ENCODE measurements at places on chromosomes 5 and 9.
A peak's percentile ranks its signal among the peaks of the same experiment; 100 is the strongest.

DNA sequence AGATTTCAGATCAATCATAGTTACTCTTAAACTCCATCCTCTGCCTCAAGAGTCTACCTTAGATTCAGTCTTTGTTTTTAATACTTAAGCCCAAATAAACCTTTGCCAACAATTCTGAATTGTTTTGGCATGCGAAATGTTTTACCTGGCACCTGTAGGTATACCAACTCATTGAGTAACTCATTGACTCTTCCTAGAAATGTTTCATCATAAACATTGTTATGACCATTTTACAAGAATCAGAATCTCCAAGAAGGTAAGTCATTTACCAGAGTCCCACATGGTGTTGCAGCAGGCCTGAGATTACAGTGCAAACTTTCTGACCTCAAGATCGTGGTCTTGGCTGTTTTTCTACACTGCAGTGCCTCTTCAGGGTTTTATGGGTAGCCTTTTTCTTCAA is 750.4 kb downstream of the BRINP1 start:
- DNase-seq, result no peak

DNA sequence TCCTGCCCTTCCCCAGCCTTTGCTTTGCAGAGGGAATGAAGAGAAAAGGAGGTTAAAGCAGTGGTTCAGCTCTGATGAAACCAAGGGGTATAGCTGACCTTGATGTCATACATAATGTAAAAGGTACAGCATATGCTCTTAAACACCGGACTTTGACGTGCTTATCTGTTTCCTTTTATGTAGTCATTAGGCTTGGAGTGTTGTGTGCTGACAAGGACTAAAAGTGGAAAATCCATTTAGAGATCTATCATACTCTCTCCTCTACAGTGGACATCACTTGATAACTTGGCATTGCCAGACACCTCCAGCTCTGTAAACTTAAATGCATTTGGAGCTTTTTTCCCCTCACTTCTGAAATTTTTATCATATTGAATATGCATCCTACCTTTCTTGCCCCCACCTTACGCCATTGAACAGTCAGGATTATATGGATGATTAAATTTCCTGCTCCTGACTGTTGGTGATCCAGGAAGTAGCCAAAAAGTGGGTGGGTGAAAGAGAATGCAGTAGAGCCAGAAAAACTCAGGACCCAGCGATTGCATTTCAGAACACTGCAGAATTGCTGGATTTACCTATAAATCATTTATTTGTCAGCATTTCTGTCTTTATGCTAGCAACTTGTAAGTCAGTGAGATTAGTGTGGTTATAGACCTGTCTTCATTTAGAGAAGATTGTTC is 4.1 kb downstream of the TNFAIP8 start:
- no peak for DNase-seq

- no peak for DNase-seq
Measured at GRCh38 chr9:109251080-109251775, 69.6 kb downstream of the EPB41L4B start.

- DNase-seq, result no peak
Measured at GRCh38 chr5:15791859-15792258, 291.9 kb downstream of the FBXL7 start.

GRCh38 chr5:100780376-100780870 is 122.7 kb downstream of the ST8SIA4 start:
- DNase-seq, result peak; percentile 45

DNA sequence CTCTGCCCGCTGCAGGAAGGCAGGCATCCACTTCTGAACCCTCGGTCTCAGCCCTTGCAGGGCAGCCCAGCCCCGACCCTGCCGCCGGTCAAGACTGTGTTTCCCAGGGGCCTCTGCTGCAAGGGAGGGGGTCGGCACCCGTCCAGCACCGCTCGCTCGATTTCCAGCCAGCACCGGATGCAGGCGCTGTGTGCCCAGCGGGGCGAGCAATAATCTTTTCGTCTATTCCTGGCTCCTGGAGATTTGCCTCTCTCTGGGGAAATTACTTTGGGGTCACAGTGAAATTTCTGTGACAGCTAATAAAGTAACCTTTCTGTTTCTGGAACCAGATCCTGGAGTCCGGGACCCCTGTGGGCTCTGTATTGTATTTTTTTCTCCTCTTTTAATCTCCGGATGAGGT is 155.3 kb downstream of the COL23A1 start:
- DNase-seq, result no peak

DNA sequence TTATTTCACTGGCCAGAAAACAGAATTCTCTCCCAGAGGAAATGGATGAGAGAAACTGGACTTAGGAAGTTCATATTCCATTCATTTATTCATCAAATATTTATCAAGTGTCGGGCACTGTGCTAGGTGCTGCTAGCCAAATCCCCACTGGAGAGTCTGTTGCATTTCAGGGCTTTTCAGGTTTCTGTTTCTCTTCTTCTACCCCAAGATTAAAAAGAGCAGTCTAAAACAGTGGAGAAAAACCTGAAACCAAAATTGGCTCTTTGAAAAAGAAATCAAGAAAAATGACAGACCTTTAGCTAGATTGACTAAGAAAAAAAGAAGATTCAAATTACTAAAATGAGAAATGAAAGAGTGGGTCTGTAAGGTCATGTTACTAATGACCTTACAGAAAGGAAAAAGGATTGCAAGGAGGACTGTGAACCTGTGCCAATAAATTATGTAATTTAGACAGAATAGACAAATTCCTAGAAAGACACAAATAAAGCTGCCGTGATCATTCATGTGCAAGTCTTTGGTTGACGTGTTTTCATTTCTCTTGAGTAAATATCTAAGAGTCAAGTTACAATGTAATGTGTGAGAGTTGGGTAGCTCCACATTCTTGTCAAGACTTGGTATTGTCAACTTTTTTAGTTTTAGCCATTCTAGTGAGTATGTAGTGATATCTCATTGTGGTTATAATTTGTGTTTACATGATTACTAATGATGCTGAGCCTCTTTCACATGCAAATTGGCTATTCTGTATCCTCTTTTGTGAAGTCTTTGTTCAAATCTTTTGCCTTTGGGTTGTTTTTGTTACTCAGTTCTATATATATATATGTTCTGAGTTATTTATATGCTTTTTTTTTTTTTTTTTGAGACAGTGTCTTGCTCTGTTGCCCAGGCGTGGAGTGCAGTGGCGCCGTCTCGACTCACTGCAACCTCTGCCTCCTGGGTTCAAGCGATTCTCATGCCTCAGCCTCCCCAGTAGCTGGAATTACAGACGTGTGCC is 23.7 kb downstream of the SNX30 start:
- no peak for DNase-seq

DNA sequence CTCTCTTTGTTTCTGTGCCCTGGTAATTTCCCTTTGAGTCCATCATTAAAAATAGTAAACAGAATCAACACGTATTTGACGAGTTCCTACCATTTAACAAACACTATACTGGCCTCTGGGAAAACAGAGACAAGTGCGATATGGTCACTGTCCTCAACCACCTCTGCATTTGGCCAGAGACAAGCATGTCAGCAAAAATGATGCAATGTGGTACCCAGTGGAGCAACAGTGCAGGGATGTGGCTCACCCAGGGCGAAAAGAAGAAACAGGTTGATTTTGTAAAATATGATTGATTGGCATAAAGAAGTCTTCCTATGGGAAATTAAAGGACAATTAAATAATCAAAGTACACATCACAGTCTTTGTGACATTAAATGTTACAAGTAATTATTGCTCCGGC is 99.1 kb downstream of the CFAP90 start:
- no peak for DNase-seq

GRCh38 chr5:157511651-157512644 is 51.9 kb downstream of the NIPAL4 start:
- DNase-seq, result no peak

DNA sequence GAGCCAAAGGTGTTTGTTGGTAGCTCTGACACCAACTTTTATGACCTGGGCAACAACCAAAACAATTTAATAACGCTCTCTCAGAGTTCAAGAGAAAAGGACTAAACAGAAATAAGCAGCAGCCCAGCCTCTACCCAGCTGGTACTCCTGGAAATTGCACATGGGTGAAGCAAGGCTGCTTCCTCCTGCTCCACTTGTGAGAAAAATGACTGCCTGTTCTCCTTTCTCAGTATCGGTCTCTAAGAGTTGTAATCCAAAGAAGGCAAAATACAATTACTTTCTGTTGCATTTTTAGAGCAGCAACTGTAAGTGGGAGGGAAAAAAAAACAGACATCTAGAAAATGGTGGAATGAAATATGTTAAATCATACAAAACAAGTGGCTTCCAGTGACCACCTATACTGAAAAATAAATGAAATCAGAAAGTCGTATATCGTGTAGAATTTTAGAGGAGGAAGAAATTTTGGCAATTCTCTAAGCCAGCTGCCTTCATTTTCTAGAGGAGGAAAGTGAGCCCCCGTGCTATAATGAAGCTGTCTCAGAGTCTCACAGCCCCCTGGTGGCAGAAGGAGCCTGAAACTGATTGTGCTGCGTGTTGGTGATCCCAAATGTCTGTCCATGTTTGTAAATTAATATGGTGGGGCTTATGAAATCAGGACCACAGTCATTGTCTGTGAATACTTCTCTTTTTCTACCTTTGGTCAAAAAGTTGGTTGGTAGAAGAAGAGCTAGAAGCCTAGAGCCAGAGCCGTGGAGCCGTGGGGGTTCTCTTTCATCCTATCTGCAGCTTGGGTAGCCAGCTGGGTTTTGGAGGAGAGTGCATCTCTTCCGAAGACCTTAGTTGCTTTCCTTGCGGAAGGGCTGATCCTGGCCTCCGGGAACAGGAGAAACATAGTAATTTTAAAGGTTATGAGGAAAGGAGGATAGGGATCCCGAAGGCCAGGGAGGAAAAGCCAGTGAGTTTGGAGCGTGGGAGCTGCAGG is 139.9 kb downstream of the PIP5K1B start:
- peak; percentile 33 for DNase-seq

DNA sequence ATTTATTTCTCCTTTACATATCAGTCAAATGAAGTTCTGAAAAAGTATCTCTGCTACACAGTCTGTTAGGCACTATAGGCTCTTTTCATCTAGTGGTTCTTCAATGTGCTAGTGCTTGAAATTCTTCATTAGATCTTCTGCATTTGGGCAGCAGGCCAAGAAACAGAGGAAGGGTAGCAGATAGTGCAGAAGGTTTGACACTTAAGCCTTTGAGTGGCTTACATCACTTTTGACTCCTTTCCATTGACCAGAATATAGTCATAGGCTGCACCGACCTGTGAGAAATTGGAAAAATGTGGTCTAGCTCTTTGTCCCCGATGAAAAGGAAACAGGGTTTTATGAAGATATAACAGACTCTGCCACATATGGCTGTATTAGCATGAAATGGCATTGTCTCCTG is 459.5 kb upstream of the PTGER4 start:
- no peak for DNase-seq

GRCh38 chr5:172642926-172643871 is 2.1 kb downstream of the NEURL1B start:
- no peak for DNase-seq

GRCh38 chr9:97907046-97907445 is 15.3 kb downstream of the TRMO start:
- no peak for DNase-seq

DNA sequence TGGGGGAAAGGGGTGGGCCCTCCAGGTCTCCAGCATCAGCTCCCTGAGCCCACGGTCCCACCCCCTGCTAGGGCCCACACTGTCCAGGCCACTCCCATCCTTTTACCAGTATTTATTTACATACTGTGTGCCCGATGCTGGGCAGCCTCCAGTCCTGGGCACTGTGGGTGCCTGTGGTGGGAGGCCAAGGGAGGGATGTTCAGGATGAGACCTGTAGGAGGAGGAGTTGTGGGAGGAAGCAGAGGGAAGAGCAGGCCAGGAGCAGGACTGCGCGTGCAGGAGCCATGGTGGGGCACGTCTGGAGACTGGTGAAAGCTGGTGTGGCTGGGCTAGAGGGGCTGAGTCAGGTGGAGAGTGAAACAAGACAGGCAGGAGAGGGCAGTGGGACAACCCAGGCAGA is 267.4 kb downstream of the HSPA4 start:
- no peak for DNase-seq

- no peak for DNase-seq
Measured at GRCh38 chr5:130335117-130335516, 430.9 kb downstream of the CHSY3 start.

DNA sequence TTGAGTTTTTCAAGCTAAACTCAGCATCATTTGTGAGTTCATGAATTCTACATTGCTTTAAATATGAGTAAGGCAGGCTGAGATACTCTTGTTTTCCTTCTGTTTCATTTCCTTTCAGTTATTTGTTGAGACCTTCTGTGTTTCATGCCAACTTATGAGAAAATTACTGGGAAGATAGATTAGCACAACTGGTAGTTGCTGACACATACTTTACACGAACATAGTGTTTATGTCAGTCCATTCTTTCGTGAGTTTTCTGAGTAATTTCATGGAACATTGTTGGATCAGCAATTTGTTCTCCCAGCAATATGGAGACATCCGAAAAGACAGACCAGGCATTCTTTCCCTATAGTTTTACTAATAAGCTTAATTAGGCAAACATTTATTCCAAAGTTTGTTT is 102.0 kb upstream of the SMC5 start:
- DNase-seq, result no peak

DNA sequence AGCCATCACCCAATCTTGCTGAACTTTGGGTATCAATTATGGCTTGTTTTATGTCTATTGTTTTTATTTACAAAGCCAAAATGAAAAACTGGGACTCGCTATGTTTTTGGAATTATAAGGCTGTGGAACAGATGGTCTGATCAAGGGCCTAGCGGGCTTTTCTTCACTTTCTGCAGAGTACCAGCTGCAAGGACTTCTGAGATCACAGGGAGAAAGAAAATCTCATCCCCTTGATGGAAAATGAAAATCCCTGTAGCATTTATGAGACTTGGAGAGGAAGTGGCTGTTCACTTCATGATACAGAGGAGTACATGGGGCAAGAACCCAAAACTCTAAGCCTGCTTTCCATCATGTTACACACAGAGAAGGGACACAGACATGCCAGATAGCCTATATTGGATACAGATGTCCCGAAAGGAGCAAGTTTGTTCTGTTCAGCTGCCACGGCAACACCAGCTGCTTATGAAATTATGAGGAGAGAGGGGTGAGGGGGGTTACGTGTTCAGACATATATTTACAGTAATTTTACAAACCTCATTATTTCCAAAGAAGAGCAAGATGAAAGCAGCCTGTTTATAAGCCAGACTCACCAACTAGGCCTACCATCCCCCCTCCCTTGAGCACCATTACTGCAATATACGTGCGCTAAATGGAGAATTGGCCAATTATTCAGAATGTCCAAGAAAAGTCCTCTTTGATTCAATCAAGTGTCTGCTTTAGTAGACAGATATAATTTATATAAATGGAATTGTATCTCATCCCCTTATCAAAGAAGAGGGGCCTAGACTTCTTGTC is 220.0 kb downstream of the MARCHF11 start:
- no peak for DNase-seq

DNA sequence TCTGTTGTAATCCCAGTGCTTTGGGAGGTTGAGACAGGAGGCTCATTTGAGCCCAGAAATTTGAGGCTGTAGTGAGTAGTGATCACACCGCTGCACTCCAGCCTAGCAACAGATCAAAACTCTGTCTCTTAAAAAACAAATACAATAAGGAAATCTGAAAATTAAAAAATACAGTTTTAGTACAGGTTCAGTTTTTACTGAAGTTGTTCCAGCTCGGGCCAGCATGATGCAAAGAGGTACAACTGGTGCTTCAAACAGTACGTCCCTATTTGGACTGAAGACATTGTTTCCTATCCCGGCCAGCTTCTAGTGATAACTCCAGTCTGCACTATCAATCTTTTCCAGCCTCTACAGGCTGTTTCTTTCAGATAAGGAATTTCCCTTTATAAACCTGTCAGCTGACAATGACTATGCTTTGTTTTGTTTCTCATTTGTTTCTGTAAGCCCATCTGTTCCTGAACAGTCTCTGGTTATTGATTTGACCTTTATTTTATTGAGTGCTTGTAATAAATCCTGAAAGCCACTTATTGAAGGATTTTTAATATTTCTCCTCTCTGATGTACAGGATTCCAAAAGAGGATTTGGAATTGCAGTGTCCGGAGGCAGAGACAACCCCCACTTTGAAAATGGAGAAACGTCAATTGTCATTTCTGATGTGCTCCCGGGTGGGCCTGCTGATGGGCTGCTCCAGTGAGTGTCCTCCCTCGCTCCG is 41.9 kb downstream of the TJP2 start:
- no peak for DNase-seq
